ENCODE measurements at places on chromosomes 1 and 21.

GRCh38 chr1:198245379-198245778, 88.6 kb downstream of the NEK7 start:
- DNase-seq, result no peak

- no peak for DNase-seq
These were observed 38.3 kb downstream of the CAMSAP2 start for GRCh38 chr1:200776949-200777348.

- DNase-seq, result no peak
These were observed 20.9 kb upstream of the MARK1 start for GRCh38 chr1:220507085-220507484.

GRCh38 chr1:114177282-114177681, 23.6 kb upstream of the SYT6 start:
- DNase-seq, result no peak

DNA sequence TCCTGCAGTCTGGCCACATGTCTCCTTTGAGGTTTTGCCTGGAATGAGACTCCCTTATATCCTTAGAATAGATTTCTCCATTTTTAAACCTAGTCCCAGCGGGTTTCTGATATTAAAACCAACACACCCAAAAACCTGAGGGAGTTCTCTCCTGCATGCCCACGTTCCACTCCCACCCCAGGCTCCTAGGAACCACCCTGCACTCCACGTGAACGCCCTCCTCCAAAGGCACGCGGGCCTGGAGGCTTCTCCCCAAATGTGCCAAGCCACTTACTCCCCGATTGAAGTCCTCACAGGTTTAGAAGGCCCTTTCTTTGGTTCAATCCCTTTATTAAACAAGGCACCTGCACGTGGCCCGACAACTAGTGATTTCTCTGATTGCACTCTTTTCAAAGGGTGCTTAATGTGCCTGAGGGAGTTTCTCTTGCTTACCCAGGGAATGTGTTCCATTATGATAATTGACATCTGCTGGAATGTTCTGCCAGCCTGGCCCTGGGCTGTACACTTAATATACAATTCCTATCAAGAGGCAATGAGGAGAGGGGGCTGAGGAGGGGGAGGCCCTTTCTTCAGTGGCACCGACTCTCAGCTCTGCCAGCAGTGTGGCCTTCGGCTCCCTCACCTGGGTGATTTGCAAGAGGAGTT, 104.3 kb upstream of the ADAR start:
- no peak for DNase-seq

DNA sequence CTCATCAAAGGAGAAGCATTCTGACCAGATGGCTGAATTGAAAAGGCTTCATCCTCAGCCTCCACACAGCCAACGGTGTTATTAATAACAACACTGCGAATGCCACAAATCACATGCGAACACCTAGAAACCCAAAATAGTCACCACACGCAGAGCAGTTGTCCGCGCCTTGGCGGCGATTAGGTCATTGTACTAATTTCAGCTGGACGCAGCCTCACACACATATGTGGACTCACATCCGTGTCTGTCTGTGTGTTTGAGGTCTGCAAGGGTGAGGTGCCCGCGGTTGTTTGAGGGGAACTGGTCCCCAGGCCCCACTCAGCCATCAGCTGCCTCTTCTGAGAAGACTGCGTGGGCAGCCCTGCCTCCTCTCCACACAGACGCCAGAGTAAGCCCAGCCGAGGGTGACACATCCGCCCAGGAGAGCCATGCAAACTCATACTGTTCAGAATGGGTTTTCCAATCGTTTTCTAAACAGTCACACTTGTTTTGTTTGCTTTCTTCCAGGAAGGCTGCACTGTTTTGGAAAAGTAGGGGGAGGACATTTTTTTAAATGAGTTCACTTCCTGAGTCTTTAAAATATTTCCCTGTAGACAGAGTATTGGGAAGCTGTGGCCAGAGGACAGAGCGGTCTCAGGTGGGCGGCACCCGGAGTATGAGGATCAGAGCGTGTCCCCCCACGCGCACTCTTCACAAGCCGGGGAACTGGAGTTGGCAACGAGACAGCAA, 53.4 kb downstream of the TOMM20 start:
- no peak for DNase-seq

DNA sequence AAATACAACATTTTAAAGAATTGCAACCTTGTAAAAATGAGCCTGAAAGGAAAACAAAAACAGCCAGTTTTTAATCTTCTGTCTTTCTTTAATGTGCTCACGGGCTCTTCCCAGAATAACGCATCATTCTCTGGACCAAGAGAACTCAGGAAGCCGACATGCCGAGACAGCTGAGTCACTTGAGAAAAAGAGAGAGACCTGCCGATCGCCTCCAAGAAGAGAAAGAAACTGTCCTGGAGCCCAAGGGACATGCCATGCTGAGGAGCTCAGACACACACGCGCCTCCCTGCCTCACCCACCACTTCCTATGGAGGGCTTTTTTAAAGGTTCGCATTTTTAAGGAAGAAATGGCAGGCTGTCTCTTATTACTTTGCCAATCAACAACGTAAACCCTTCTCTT, 176.4 kb downstream of the ZNF281 start:
- no peak for DNase-seq

DNA sequence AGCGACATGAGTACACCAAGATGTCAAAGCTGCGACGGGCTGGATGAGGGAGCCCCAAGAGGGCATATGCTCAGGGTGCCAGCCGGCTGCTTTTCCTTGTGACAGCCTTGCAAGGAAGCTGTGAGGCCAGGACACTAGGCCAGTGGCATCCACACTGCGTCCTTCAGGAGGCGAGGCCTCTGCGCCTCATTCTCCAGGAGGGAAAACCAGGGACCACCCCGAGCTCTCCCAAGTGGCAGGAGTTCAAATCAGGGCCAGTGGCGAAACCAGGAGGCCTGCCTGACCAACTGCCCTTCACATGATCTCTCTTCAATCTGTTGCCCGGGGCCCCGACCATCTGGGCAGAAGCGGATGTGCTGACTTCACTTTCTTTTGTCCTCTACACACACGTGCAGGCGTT, 8.2 kb downstream of the MUL1 start:
- no peak for DNase-seq

GRCh38 chr1:199982606-199983005, 44.9 kb upstream of the NR5A2 start:
- no peak for DNase-seq

DNA sequence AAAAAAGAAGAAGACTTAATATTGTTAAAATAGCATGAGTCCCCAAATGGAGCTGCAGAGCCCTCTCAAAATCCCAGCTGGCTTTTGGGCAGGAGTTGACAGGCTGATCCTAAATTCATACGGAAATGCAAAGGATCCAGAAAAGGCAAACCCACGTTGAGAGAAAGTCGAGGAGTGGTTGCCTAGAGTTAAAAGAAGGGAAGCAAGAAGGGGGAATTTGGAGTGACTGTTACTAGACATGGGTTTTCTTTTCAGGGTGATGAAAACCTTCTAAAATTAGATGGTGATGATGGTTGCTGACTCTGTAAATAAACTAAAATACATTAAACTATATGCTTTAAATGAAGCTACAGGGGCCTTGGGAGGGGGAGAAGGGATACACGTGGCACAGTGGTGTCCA, 1.6 kb downstream of the DNMT3L start:
- DNase-seq, result no peak

- DNase-seq, result no peak
These were observed 63.6 kb downstream of the NGF start for GRCh38 chr1:115274467-115274866.

GRCh38 chr21:19468991-19469715, 1065.6 kb upstream of the TMPRSS15 start:
- no peak for DNase-seq

- no peak for DNase-seq
These were observed 21.1 kb downstream of the COL11A1 start for GRCh38 chr1:103087256-103087655.

- no peak for DNase-seq
These were observed 1.4 kb downstream of the IFFO2 start for GRCh38 chr1:18955131-18955440.

GRCh38 chr1:46379996-46380395, 14.1 kb upstream of the FAAH start:
- no peak for DNase-seq

DNA sequence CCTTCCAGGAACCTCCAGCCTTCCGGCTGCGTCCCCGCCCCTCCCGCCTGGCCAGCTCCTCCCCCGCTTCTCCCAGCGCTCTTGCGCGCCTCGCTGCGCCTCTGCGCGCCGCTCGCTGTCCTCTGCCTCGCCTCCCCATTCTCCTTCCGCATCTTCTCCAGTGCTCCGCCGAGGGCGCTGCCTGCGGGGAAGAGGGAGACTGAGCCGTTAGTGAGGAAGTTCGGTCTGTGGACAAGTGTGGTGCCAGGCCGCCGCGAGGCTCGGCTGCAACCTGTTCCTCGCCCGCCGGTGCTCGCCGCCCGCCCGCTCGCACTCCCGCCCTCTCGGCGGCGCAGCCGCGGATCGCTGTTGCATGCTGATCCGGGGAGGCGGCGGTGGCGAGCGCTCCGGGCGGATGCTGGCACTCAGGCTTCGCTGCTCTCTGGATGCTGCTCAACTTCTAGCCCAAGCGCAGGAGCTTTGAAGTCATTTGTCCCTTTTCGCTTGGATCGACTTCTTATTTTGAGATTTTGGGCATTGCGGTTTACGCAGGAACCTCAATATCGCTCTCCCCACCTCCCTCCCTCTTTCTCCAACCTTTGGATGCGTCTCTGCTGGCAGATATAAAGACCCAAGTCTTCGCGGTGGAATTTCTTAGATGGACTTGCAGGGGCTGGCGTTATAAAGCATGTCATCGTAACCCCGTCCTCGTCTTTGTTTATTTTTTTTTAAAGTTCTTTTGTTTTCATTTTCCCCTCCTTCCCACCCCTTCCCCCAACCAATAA, 614 bp upstream of the CACNA1E start:
- DNase-seq, result no peak

GRCh38 chr21:28359300-28359699, 633.4 kb downstream of the LTN1 start:
- DNase-seq, result no peak
